ENCODE measurements at places on chromosomes 6 and 20. TPM values are rescaled to one million over a fixed set of nuclear protein-coding genes. Genes with fewer than 3 reads are reported as not detected.

- no peak for DNase-seq
These were observed 14.1 kb downstream of the SGK2 start for GRCh38 chr20:43572891-43573290.

- peak; percentile 77 for DNase-seq
These were observed 639 bp upstream of the CD24 start for GRCh38 chr6:106974999-106975737.

Gene SGK2
- 64.3 TPM for total RNA-seq

DNA sequence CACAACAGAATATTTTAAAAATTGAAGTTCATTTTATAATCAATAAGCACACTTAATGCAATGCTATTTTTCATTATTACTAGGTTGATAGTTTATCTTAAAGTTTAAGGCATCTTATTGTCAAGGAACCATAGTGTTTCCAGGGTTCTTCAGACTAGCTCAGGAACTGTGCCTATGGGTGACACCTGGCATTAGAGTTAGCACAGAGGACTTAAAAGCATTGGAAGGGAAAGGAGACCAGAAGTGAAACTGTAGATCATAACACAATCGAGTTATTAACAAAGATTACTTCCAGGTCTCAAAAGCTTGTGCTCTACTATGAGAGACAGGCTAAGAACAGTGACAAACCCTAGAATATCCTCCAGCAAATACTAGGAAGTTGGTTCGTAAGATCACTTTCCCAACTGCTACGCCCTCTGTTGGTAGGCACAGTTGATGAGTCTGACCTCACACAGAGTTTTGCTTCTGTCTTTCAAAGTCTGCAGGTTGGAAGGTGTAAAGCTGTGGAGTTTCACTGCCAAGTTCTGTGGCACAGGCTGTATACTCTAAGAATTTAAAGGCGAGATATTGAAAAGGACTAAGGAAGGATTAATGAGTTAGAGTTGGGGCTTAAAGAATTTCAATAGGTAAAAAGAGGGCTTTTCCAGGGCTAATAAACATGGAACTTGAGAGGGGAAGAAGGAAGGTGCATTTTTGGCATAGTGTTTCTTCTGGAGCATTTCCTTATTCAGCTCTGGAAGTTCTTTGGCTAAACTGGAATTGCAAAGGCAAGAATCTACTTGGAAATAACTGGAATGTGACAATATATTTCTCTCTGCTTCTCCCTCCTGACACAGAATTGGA, 531.3 kb upstream of the JAG1 start:
- DNase-seq = peak; percentile 52
